SIG-M5 (cell line): ENCODE measurements at places on chromosomes 1 and 21.

DNA sequence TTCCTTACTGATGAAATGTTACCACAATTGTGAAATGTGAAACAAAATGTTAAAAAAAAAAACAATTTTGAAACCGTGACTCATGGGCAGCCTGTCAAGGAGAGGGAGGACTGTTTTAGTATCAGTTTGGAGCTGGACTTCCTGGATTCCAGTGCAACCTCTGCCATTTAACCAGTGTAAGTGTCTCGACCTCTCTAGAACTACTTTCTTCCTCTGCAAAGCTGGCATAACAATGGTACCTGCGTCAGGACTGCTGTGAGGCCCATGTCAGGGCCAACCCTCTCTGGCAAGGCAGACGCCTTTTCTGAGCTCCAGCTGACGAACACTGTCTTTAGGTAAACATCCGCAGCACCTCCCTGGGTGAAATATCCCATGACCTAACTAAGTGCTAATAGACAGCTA is 20.9 kb downstream of the URB1 start:
- peak; percentile 52 for DNase-seq

- no peak for DNase-seq
Observed at GRCh38 chr1:151479462-151479861, 20.2 kb upstream of the POGZ start.

DNA sequence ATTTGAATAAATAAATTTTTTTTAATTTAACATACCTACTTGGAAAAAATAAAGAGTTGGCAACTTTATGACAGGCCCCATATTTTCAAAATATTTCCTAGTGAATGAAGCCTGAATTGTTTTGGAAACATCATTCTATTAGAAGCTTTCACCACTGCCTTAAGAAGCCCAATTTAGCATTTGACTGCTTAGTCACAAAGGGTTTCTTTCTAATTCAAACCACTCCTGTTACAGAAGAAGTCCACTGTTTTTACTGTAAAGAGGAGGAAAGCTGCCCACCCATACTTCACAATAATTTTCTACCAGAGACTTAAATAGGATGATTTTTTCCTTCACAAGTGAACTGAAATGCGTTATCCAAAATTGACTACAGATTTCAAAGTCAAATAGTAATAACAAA is 534.6 kb upstream of the PTBP2 start:
- DNase-seq, result no peak

- DNase-seq, result no peak
Observed at GRCh38 chr1:237851210-237851845, 39.4 kb downstream of the ZP4 start.

DNA sequence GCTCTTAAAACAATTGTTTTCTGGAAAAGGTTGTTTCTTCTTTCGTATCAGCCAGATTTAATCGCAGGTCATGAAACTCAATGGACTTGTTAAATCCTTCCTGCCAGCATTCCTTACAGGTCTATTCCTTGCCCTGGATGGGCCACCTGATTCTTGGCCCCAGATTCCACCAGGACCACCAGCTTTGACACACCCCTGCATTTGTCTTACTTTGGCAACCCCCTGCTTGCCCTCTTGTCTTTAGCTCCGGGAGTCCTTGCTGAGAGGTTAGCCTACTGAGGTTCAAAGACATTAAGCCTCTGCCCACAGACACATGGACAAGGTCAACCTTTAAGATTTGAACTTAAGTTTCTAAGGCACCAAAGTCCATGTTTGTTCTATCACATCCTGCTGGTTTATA is 27.1 kb upstream of the DAB1 start:
- DNase-seq, result no peak

DNA sequence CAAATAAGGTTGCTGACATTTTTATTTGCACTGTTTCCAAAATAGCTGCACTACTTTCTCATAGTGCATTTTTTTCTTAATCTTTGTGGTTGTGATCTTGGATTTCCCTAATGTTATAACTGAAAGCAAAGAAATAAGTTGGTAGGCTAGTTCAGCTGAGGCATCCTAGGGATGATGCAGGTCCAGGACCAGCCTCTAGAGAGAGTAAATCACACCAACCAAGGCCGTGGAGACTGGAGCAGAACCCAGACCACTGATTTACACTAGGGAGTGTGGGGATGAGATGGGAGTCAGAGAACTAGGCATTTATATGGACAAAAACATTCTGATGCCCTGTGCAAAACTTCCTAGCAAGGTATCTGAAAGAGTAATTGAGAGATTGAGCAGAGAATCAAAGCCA is 104.5 kb downstream of the URB2 start:
- no peak for DNase-seq

DNA sequence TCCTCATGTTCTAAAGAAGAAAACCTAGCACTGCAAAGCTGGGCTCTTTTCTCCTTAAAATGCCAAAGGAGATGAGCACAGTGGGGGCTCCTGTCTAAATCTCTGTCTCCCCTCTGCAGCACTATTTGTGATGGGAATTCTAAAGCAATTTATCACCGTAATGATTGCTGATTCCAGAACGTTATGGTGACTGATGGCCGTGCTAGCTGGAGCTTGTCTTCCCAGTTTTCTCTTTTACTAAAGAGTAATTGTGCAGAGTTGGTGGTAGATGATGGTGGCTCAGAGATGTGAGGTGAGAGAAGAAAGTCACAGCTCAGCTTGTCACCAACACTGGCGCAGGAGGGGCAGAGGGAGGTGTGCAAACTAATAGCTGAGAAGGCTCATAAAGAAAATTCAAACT is 60.7 kb upstream of the ATP2B4 start:
- no peak for DNase-seq

- DNase-seq, result no peak
Observed at GRCh38 chr1:154313066-154313356, 7.9 kb upstream of the AQP10 start.

- no peak for DNase-seq
Observed at GRCh38 chr1:113401728-113402127, 11.4 kb downstream of the MAGI3 start.

DNA sequence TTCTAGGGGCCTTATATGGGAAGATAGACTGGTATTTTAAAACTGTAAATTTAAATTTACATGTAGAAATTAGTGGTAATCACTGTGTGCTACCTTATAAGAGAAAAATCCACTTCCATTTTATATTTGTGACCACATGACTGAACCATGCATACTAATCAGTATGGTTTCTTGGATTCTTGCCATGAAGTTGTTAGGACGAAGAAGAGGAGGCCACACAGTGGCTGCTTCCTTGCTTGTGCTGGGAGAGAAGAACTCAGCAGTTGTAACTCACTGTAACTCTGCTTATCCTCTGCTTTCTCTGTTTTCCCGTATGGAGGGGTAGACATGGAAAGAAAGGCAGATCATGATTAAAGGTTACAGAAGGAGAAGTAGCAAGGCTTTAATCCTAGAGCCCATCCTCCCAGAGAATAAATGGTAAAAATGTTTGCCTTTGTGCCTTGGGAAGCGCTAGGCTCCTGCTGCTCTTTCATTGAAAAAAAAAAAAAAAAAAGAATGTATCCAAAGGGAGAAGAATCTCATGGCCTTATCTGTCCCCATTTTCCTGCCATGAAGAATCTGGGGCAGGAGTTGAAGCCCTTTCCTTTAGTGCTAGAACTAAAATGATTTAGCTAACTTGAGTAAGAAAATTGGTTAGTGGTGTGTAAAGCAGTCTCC is 32.4 kb downstream of the KCTD3 start:
- no peak for DNase-seq

- DNase-seq, result no peak
Observed at GRCh38 chr1:11350265-11350664, 77.3 kb downstream of the UBIAD1 start.

DNA sequence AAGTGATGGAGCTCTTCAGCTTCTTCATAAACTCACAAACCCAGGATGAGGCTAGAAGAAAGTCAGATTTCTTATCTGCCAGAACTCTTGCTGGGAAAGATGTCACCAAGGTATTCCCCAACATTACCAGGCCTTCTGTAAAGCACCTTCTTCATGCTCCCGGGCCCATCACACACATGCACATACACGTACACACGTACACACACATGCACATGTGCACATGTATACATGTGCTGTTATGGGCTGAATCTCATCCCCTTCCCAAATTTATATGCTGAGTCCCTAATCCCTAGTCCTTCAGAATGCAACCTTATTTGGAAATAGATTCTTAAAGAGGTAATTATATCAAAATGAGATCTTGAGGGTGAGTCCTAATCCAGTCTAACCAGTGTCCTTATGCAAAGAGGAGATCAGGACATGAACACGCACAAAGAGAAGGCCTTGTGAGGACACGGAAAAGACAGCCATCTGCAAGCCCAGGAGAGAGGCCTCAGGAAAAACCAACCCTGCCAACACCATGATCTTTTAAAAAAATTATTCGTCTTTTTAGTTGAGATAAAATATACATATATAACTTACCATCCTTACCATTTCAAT is 76.4 kb upstream of the LYST start:
- no peak for DNase-seq

GRCh38 chr1:208218237-208219097 is 25.7 kb downstream of the PLXNA2 start:
- DNase-seq, result no peak

DNA sequence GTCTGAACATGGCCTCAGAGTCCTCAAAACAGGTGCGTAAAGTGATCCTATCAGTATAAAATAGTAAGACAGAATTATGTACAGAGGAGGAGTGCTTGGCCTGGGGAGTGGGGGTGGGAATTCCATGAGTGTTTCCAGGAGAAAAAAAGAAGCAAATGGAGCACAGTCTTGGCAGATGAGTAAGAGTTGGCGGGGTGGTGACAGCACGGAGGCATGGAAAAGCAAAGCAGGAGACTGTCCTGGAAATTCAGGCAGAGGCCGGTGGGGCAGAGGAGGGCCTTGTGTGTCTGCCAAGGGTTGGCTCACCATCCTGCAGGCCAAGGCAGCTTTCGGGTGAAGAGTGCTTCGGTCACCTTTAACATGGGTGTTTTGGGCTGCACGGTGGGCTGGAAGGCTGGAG is 63.4 kb downstream of the OPTC start:
- DNase-seq, result no peak

- no peak for DNase-seq
Observed at GRCh38 chr1:94654459-94654858, 112.9 kb upstream of the F3 start.

GRCh38 chr1:242468784-242469183 is 55.7 kb downstream of the PLD5 start:
- no peak for DNase-seq

- DNase-seq, result no peak
Observed at GRCh38 chr1:22763487-22764200, 53.0 kb downstream of the EPHB2 start.

- no peak for DNase-seq
Observed at GRCh38 chr1:13733711-13734110, 33.7 kb downstream of the PRDM2 start.

DNA sequence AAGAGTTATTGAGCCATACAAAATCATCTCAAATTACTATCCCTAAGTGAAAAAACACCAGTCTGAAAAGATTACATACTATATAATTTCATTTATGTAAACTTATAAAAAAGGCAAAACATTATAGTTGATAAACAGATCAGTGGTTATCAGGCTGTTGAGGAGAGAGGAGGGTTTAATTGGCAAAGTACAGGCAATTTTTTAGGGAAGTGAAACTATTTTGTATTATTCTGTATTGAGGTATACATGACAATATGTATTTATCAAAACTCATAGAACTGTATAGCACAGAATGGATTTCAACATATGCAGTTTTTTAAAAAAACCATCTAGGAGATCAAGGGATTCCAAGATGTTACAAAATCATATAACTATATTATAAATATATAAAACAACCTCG is 403.7 kb downstream of the LTN1 start:
- DNase-seq, result no peak

DNA sequence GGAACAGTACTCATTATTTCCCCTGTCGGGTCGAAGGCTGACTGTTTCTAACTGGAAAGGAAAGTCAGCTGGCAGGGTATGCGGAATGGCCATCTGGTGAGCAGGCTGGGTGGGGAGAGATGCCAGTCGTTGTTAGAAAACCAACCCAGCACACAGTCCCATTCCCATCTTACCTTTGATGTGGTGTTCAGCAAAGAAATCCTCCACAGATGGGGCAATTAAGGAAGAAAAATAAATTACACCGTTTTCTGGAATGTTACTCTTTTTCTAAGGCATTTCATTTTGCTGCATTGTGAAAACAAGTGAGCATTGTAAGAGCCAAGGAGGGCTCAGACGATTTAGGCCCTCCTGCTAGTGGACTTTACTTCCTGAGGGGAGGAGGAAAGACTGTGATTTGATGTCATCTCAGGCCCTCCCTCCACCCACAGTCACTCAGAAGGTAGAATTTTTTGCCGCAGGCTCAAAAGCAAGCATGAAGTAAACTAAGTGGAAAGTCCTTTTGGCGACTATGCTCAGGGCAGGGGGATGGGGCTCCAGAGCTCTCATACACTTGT is at the start of gene SLC16A4:
Gene SLC16A4, minus strand, starts transcription at position 335 of the 554 bp plus-strand sequence. CDS start 1,703 bp downstream, outside the sequence.
- no peak for DNase-seq

DNA sequence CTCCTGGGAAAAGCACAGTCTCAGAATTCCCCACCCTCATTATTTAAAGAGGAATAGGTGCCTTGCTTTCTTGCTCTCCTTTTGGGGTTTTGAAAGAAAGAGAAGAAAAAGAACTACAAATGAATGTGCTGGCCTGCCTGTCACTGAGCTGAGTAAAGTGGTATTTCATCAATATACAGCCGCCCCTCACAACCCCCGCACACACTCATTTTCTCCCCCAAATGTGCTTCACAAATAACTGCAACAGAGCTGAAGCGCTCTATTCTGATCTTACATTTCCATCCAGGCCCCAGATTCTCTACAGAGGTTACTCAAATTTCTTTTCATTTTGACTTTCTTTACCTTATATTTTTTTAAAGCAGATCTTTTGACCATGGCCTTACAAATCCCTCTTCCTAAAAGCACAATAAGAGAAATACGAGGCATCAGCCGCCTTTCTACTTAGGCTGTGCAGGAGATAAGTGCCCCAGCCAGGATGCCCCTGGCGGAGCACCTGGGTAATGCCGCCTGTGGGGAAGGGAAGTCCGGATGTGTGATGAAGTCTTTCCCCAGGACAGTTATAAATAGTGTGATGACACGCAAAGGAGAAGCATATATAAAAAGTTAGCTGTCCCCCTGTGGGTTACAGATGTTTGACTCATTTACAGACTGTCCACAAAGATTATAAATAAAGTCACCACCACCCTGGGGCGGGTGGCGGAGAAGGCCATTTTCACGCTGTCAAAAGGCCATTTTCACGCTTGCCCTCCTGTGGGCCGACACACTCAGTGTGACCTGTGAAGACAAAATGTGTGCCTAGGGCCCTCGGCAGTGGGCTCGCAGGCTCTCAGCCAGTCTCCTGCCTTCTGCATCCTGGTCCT is 6.5 kb downstream of the KCNN3 start:
- peak; percentile 53 for DNase-seq
